ENCODE measurements at places on chromosomes 12 and 14.
A peak's percentile ranks its signal among the peaks of the same experiment; 100 is the strongest.

GRCh38 chr14:89221109-89221810 is 195.8 kb downstream of the FOXN3 start:
- no peak for DNase-seq

- DNase-seq: no peak
Measured at GRCh38 chr12:44428825-44429224, 447.3 kb downstream of the NELL2 start.

GRCh38 chr12:39619660-39620433 is at the start of gene ABCD2:
ABCD2 (minus strand) TSS chr12:39619803; CDS start chr12:39619615, 188 bp downstream.
- DNase-seq: peak; percentile 26

GRCh38 chr12:80943338-80943737 is 5.6 kb upstream of the LIN7A start:
- no peak for DNase-seq

- DNase-seq: no peak
Measured at GRCh38 chr14:65282896-65283253, 129.7 kb upstream of the FUT8 start.

DNA sequence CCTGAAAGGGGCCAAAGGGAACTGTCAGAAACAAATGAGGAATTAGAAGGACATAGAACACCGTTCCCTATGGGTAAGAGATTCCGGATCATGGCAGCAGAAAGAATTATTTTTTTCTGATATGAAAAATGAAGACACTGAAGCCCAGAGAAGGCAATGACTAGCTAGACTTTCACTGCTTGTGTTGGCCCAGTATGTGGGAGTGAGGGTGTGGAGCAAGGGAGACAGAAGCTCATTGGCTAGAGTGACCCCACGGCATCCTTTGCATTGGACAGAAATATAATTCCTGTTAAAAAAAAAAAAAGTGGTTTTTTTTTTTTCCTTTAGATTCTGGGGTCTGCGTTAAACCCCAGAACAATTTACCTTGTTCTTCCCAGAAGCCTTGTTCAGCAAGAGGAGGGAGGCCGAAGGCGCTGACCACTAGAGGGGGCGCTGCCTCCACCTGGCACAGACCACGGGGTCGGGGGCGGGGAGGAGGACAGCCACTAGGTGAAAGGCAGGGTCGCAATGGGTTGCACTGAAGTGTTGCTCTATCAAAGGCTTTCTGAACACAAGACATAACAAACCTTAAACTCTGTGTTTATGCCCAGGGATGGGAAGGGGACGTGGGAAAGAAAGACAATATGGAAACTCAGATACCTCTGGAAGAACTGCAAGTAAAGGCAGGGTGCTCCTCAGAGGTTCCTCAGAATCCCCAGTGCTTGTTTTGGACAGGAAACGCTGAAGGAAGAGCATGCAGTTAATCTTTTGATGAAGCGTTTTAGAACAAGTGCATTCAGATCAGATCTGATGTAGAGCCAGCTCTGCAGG is 156.8 kb downstream of the KCNA5 start:
- peak; percentile 74 for DNase-seq

DNA sequence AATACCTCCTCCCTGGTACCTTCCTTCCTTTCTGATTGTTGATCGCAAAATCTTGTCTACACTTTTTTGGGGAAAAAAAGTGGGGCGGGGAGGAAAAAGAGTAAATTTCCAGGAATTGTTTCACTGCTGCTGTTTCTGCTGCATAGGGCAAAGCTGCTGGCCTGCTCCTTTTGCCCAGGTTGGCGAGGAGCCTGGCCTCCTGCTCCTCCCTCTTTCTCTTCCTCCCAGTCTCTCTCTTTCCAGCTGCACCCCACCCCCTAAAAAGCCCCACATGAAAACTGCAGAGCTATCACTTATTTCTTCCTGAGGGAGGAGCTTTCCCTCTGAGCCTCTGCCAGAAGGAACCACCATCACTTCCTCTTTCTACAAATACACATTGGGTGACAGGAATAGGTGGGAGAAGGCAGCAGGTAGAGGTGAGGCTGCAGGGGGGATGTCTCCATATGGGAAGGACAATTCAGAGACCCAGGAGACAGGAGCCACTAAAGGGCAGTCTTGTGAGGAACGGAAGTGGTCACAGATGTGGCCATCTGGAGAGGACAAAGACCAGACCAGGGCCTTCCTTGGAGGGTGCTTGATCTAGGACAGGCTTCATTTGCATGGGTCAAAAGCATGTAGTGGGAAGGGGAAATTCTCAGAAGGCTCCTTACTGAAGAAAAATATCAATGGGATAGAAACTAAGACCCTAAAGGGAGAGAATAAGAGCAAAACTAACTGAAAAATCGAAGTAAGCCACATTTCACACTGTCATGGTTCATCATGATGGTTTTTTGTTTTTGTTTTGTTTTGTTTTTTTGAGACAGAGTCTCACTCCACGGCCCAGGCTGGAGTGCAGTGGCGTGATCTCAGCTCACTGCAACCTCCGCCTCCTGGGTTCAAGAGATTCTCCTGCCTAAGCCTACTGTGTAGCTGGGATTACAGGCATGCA is 14.8 kb downstream of the ZBTB39 start:
- DNase-seq: no peak

DNA sequence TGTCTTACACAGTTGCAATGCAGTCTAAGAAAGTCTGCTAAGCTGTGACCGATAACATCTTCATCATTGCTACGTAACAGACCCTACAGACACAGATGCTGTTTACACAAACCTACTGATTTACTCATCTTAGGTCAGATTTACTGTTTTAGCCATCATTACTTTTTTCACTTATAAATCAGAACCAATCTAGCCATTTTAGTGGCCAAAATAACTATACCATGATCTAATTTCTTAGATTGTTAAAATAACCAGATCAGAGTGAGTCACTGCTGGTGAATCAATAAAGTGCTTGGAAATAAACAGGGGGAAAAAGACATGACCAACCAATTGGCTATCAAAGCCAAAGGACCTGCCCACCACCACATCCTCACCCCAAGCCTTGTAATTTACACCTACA is 57.0 kb upstream of the FOXN3 start:
- DNase-seq: no peak

GRCh38 chr14:68671909-68672308 is 121.0 kb downstream of the ZFP36L1 start:
- no peak for DNase-seq

- DNase-seq: no peak
Measured at GRCh38 chr12:62712681-62713573, 222.0 kb downstream of the PPM1H start.

DNA sequence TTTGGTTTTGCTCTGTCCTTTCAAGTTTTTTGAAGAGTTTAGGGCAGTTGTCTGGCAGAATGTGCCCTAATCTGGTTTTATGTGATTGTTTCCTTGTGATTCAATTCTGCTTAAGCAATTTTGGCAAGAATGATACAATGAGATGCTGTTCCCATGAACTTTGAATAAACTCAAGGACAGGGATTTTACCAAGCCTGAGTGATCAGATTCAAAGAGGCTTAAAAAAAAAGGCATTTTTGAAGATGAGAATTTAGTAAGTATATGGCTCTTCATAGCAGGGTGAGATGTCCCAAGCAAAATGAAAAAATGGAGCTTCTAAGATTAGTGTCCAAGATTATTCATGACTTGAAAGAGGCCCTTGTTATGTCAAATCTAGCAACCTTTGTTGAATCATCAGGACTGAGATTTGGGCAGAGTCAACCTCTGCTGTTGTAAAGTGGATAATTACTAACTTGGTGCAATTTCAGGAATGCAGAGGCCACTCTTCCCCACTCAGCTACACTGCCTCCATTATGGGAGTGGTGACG is 180.6 kb upstream of the NUDT4 start:
- DNase-seq: no peak

DNA sequence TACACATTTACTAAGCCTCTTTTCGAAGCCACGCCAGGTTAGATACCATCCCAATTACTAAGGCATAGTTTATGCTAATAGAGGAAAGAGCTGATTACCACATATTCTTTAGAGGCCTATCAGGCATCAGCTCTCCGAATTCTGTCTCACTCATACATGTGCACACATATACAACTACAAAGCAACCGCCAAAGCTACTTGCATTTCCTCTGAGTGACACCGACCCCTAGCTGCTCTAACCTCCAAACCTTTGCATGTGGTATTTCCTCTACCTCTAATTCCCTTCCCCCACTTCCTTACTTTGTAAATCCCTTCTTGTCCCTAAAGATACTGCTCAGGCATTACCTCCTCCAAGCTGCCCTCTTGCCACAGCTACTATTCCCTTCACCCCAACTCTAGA is 107.2 kb downstream of the DUSP6 start:
- DNase-seq: no peak

- DNase-seq: no peak
Measured at GRCh38 chr14:54625112-54625511, 58.2 kb downstream of the SAMD4A start.

DNA sequence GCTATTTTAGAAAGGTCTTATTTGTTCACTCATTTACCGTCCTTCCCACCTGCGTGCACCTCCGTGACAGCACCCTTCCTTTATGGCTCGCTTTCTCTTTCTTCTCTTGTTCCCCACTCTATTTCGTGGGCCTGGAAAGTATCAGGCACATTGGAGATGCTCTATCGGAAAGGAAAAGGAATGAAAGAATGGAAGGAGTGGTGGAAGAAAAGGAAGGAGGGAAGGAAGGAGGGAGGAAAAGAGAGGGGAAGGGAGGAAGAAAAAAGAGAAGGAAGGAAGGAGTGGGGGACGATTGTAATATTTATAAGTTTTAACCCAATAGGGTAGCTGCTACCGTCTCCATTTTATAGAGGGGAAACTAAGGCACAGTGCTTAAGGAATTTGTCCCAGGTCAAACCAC is 363.4 kb downstream of the CACNA1C start:
- no peak for DNase-seq

DNA sequence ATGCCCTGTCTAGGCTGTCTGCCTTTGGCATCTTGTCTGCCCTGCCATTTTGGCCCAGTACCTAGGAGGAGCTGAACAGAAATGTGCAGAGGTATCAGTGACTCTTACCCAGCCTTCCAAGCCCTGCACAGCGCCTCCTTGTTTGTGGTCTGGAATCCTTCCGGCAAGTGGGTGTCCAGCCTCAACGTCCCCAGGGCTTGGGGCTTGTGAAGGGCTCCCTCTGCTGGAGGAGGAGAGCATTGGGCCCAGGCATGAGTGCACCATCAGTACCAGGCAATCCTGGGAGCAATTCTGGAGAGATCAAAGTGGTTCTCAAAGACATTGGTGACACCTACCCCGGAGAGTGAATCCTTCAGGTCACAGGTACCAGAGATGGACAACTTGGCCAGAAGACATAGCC is 2.4 kb upstream of the TCL1B start:
- DNase-seq: no peak

- no peak for DNase-seq
Measured at GRCh38 chr12:129208566-129208965, 355.3 kb downstream of the GLT1D1 start.

GRCh38 chr14:55201219-55202101 is 10.1 kb upstream of the DLGAP5 start:
- DNase-seq: no peak

- DNase-seq: no peak
Measured at GRCh38 chr12:32595251-32595650, 83.8 kb upstream of the DNM1L start.

DNA sequence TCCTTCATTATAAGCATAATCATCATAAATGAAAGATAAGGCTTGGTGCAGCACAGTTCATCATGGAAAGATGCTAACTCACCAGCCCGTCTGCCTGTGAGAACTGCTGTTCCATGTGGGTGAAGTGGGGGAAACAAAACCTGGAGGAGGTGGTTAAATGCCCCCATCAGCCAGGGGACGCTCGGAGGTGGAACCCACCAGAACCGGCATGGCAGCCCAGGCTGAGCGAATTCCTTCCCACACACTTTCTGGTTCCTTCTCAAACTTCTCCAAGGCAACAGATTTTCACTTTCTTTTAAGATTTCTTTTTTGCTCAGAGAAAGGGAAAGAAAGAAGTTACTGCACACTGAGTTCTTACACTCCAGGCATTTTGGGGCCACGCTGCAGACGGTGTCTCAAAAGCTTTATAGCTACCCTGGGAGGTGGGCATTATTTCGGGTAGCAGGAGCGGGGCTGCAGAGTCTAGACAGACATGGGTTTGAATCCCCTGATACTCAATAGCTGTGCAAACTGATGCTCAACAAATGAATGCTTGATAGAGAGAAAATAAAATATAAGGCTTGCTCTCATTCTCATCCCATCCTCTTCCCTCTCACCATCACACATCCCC is 190.7 kb downstream of the BCL11B start:
- DNase-seq: no peak

DNA sequence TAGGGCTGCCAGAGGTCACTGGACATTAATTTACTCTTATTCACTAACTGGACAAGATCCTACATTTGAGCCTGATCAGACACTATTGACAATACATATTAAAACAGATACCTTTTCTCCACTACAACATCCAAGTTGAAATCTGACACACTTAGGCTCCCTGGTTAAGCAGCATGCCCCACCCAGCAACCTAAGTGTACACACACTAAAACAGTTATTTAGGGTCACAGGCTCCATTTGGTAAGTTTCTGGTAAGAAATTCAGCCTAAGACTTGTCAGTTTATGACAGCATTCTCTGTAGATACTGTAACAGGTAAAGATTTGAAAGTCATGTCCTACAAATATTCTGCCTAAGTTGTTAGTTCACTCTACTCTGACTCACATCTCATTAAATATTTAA is 12.3 kb upstream of the LLPH start:
- no peak for DNase-seq

GRCh38 chr12:104416585-104416984 is 40.2 kb upstream of the CHST11 start:
- DNase-seq: no peak

DNA sequence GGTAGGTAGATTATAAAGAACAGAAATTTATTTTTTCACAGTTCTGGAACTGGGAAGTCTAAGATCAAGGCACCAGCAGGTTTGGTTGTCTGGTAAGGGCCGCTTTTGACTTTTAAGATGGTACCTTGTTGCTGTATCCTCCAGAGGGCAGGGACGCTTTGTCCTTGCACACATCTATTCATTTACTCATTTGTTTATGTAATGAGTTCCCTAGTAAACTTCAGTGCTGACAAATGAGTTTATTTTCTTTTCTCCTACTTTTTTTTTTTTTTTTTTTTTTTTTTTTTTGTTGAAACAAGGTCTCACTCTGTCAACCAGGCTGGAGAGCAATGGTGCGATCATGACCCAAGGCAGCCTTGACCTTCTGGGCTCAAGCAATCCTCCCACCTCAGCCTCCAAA is 195.7 kb downstream of the FBXL14 start:
- DNase-seq: no peak

GRCh38 chr14:99333214-99333613 is 61.2 kb upstream of the BCL11B start:
- DNase-seq: no peak

DNA sequence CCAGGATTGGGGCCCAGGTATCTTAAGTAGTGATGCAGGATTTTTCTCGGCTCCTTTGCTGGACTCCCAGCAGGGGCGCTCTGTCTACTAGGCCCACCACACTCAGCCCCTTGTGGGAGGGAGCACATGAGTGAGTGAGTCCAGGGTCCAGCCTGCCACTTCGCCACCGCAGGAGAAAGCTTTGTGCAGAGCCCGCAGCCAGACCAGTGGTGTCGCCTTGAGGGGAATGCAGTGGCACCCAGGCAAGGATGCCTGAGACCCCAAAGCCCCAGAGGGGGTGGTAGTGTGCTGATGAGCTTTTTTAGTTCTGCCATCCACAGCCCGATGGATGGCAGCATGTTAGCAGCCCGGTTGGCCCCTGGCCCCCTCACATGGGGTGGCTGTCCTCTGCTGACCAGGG is 5.4 kb upstream of the MRPS35 start:
- DNase-seq: no peak

- no peak for DNase-seq
Measured at GRCh38 chr12:67459173-67459572, 189.4 kb upstream of the DYRK2 start.
